ENCODE measurements at places on chromosomes 5 and 9. TPM values are rescaled to one million over a fixed set of nuclear protein-coding genes. Genes with fewer than 3 reads are reported as not detected.

GRCh38 chr5:172849606-172850453 is 15.8 kb downstream of the ERGIC1 start:
- no peak overlapping the region for H3K4me3 ChIP-seq
- no peak for DNase-seq
- H3K27ac ChIP-seq = no peak overlapping the region
- H3K4me1 ChIP-seq = peaks cover 6% of the 10 kb centered on the region
- no peaks in the 10 kb centered on the region for H3K27me3 ChIP-seq

DNA sequence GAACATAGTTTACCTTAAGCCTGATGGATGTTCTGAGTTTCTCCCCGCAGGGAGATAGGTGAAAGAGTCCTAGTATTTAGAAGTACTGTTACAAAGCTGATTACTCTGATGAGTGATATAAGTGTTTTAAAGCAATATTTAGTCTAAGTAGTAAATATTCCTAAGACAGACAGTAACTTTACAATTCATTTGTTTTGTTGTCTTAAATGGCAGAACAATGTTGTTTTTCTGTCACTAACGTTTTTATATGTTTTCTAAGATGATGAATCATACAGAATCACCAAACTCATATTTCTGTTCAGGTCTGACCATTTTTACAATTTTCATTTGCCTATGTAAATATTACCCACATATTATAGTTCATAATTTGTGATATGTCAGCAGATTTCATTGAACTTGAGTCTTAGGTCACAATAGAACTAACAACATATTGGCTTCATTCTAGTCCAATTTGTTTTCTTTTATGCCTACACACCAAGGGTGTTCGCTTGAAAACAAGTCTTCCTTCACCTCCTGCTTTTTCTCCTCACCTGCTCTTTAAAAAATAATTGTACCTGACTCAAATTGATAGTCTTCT is 30.6 kb downstream of the MAP3K1 start:
- H3K36me3 ChIP-seq = no peaks in the 10 kb centered on the region
- no peak overlapping the region for H3K4me3 ChIP-seq
- no peaks in the 10 kb centered on the region for H3K27me3 ChIP-seq
- DNase-seq = no peak
- no peak overlapping the region for H3K27ac ChIP-seq
- peaks cover 13% of the 10 kb centered on the region for H3K4me1 ChIP-seq

- H3K4me3 ChIP-seq = no peak overlapping the region
- no peaks in the 10 kb centered on the region for H3K36me3 ChIP-seq
- H3K27ac ChIP-seq = no peak overlapping the region
- DNase-seq = no peak
Observed at GRCh38 chr9:14957109-14957508, 46.9 kb upstream of the FREM1 start.

GRCh38 chr5:74240783-74241750 is 399.5 kb downstream of the ENC1 start:
- H3K27me3 ChIP-seq = no peaks in the 10 kb centered on the region
- no peak overlapping the region for H3K4me3 ChIP-seq
- no peaks in the 10 kb centered on the region for H3K36me3 ChIP-seq
- no peak overlapping the region for H3K27ac ChIP-seq
- no peaks in the 10 kb centered on the region for H3K4me1 ChIP-seq

DNA sequence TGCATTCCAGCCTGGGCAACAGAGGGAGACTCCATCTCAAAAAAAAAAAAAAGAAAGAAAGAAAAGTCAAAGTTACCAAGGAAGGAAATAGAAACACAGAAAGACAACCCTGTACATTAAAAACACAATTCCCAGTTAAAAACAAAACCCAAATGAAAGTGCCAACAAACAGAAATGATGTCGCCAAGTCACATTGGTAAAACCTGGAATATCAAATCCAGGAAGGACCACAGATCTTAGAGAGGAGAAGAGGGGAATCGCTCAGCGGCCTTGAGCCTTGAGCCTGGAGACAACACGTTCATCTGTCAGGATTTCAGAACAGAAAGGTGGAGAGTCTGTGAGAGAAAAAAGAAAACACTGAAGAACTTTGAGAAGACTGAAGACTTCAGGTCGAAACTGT is 1.2 kb upstream of the ZDHHC11 start:
- no peaks in the 10 kb centered on the region for H3K4me1 ChIP-seq
- H3K36me3 ChIP-seq = no peaks in the 10 kb centered on the region
- DNase-seq = no peak

- H3K27me3 ChIP-seq = no peaks in the 10 kb centered on the region
- DNase-seq = no peak
- H3K27ac ChIP-seq = no peak overlapping the region
Observed at GRCh38 chr9:101711330-101711941, 27.0 kb downstream of the GRIN3A start.

- no peaks in the 10 kb centered on the region for H3K36me3 ChIP-seq
- H3K27me3 ChIP-seq = no peaks in the 10 kb centered on the region
- no peaks in the 10 kb centered on the region for H3K4me1 ChIP-seq
- no peak for DNase-seq
Observed at GRCh38 chr9:91163773-91164471, 197.8 kb downstream of the AUH start.

DNA sequence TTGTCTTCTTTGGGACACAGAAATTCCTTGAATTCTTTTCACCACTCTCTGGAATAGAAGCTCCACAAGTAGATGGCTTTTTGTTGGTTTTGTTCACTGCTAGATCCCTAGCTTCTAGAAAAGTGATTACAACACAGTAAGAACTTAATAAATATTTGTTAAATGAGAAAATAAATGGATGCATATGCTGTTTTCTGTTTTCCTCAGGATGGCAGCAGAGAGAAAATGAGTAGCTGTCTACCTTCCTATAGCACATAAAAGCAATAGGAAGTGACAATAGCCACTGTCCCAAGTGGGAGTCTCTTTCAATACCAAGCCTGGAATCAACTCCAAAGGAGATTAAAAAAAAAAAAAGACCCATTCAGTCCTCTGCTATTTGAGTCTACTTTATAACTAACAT is 100.6 kb upstream of the NREP start:
- DNase-seq = no peak
- no peak overlapping the region for H3K27ac ChIP-seq
- no peaks in the 10 kb centered on the region for H3K27me3 ChIP-seq
- H3K36me3 ChIP-seq = no peaks in the 10 kb centered on the region

- no peaks in the 10 kb centered on the region for H3K27me3 ChIP-seq
- no peak for DNase-seq
- H3K4me3 ChIP-seq = no peak overlapping the region
- no peaks in the 10 kb centered on the region for H3K36me3 ChIP-seq
- no peaks in the 10 kb centered on the region for H3K4me1 ChIP-seq
- H3K27ac ChIP-seq = no peak overlapping the region
Observed at GRCh38 chr5:127766676-127767335, 63.6 kb downstream of the CCDC192 start.

DNA sequence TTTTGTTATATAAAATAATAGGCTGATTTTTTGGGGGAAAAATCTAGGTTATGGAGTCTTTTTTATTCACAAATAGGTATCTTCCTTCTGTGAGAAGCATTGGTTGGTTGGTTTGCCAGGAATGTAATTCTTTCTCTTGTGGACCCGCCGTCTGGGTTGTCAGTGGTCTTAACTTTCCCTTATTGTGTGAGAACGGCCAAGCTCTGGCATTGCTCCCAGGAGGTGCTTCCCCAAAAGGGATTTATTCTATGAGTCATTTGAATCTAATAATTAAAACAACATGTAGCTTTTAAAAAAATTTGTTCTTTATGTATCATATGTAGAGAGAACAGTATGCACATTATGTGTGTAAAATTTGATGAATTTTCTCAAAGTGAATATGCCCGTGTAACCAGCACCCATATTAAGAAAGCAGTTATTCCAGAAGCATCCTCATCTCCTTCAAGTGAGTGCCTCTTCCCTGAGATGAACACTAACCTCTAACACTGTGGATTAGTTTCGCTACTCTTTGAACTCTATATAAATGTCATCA is 114.4 kb downstream of the MAST4 start:
- no peaks in the 10 kb centered on the region for H3K36me3 ChIP-seq
- no peaks in the 10 kb centered on the region for H3K4me1 ChIP-seq
- H3K27ac ChIP-seq = no peak overlapping the region
- H3K4me3 ChIP-seq = no peak overlapping the region
- no peaks in the 10 kb centered on the region for H3K27me3 ChIP-seq
- DNase-seq = no peak

DNA sequence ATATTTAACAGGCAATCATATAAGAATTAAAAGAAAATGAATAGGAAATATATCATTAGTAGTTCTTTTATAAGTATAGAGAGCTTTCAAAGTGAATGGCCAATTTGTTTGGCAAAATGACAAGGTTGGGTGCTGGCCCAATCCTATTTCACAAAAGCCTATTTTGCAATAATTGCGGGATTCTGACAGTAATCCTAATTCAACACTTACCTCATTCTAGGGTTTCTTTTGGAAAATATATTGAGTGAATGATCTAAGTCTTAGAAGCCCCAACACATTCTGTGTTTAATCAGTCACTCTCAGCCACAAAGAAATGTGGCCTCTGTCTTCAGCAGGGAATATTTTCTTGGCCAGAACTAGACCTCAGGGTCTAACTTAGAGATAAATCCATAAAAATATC is 835.9 kb upstream of the ZNF608 start:
- H3K27me3 ChIP-seq = no peaks in the 10 kb centered on the region
- peaks cover 27% of the 10 kb centered on the region for H3K4me1 ChIP-seq
- no peaks in the 10 kb centered on the region for H3K36me3 ChIP-seq
- no peak overlapping the region for H3K4me3 ChIP-seq
- no peak for DNase-seq

DNA sequence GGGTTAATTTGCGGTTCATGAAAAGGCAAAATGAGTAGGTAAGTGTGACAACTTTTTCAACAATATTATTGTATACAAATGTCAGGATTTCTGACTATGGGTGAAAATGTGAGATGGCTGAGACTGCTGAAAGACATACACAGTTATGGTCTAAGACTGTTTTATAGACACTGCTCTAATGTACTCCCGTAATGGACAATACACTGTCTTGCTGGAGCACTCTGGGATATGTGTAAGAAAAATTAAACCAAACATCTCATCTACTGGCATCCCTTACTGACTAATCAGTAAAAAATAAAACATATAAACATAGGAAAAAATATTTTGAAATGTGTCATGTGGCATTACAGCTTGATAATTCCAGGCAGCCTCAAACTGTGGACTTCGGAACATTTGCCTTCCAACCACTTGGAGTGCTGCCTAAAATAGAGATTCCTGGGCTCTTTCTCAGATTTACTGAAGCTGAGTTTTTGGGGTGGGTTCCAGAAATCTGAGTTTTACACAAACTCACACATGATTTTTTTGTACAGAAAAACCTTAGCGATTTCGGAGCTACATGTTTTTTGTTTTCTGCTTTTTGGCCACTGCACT is 233.9 kb upstream of the TBCA start:
- no peaks in the 10 kb centered on the region for H3K27me3 ChIP-seq
- peak overlapping the region; percentile 40 for H3K4me3 ChIP-seq
- H3K4me1 ChIP-seq = peaks cover 29% of the 10 kb centered on the region

GRCh38 chr5:168969326-168969886 is 331.5 kb downstream of the SLIT3 start:
- H3K4me3 ChIP-seq = no peak overlapping the region
- no peak for DNase-seq
- H3K4me1 ChIP-seq = no peaks in the 10 kb centered on the region
- no peaks in the 10 kb centered on the region for H3K27me3 ChIP-seq
- H3K36me3 ChIP-seq = no peaks in the 10 kb centered on the region

GRCh38 chr5:52709167-52709925 is 78.4 kb upstream of the ITGA1 start:
- no peaks in the 10 kb centered on the region for H3K27me3 ChIP-seq
- no peaks in the 10 kb centered on the region for H3K36me3 ChIP-seq
- H3K4me1 ChIP-seq = peaks cover 38% of the 10 kb centered on the region

- H3K27ac ChIP-seq = no peak overlapping the region
- H3K4me1 ChIP-seq = peaks cover 6% of the 10 kb centered on the region
- H3K4me3 ChIP-seq = no peak overlapping the region
- H3K27me3 ChIP-seq = no peaks in the 10 kb centered on the region
- no peaks in the 10 kb centered on the region for H3K36me3 ChIP-seq
Observed at GRCh38 chr9:98907055-98907454, 36.7 kb upstream of the COL15A1 start.

- DNase-seq = no peak
- no peaks in the 10 kb centered on the region for H3K4me1 ChIP-seq
- no peaks in the 10 kb centered on the region for H3K36me3 ChIP-seq
- H3K27me3 ChIP-seq = no peaks in the 10 kb centered on the region
Observed at GRCh38 chr9:122051351-122052321, 41.5 kb downstream of the TTLL11 start.

GRCh38 chr5:87156631-87157030 is 111.1 kb upstream of the RASA1 start:
- no peak overlapping the region for H3K27ac ChIP-seq
- no peaks in the 10 kb centered on the region for H3K27me3 ChIP-seq
- no peak for DNase-seq
- H3K4me1 ChIP-seq = no peaks in the 10 kb centered on the region
- H3K4me3 ChIP-seq = no peak overlapping the region
- no peaks in the 10 kb centered on the region for H3K36me3 ChIP-seq

GRCh38 chr5:175166026-175166425 is 278.0 kb downstream of the DRD1 start:
- no peaks in the 10 kb centered on the region for H3K36me3 ChIP-seq
- no peak for DNase-seq
- no peaks in the 10 kb centered on the region for H3K27me3 ChIP-seq
- no peaks in the 10 kb centered on the region for H3K4me1 ChIP-seq

- H3K27ac ChIP-seq = no peak overlapping the region
- no peak for DNase-seq
- H3K4me1 ChIP-seq = peaks cover 14% of the 10 kb centered on the region
Observed at GRCh38 chr5:159971514-159971913, 37.4 kb upstream of the TTC1 start.

DNA sequence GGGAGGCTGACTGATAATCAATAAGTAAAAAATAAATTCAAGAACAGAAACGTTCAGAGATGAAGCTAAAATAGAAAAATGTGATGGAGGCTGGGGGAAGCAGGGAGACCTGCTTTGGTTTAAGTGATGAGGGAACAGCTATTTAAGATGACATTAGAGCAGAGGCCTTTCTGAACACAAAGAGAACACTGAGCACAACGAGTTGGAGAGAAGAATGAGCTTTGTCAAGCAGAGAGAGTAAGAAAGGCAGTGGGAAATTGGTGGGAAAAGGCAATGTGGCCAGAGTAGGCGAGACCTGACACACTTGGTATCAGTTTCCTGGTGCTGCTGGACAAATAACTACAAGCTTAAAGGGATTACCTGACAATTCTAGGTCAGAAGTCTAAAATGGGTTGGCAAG is 20.0 kb downstream of the AUH start:
- no peaks in the 10 kb centered on the region for H3K27me3 ChIP-seq
- peaks cover 14% of the 10 kb centered on the region for H3K36me3 ChIP-seq
- no peak for DNase-seq
- no peak overlapping the region for H3K4me3 ChIP-seq

- H3K27me3 ChIP-seq = no peaks in the 10 kb centered on the region
- peaks cover 31% of the 10 kb centered on the region for H3K4me1 ChIP-seq
- peak overlapping the region; percentile 84 for H3K27ac ChIP-seq
Observed at GRCh38 chr5:81852291-81853029, 101.6 kb upstream of the SSBP2 start.

The SPINK7 gene
- not detected for total RNA-seq

The OR1L1 gene
- not detected for total RNA-seq

The GLRA1 gene
- total RNA-seq = not detected

The BTNL3 gene
- not detected for total RNA-seq

The LHX3 gene
- not detected for total RNA-seq

The DDX4 gene
- total RNA-seq = not detected

The DNM1 gene
- 7.2 TPM for total RNA-seq

The NADK2 gene
- 16.2 TPM for total RNA-seq

The BRINP1 gene
- total RNA-seq = 1.8 TPM

The BSPRY gene
- 0.14 TPM for total RNA-seq

The PRDM9 gene
- not detected for total RNA-seq

The LCN9 gene
- not detected for total RNA-seq

The CXCL14 gene
- total RNA-seq = 28.7 TPM
